ENCODE measurements at places on chromosomes 16 and 17. TPM values are rescaled to one million over a fixed set of nuclear protein-coding genes. Genes with fewer than 3 reads are reported as not detected.

DNA sequence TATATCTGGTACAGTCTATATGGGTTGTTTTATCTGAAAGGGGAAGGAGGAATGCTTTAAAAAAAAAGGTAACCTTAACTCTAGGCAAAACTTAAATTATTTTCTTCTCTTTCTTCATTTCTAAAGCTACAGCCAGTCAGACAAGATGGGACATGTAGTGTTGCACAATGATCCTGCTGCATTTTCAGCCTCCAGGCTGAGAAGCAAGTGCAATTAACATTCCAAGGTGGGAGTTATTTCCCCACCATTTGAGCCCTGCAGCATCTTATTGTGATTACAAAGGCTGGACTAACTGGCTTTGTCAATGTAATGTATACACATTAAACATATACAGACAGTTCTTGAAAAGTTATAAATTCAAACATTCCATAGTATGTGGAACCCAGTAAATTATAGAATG, 22.6 kb upstream of the NF1 start:
- peak; percentile 95 for DNase-seq

GRCh38 chr17:78665952-78666920, 89.0 kb upstream of the DNAH17 start:
- peak; percentile 23 for DNase-seq

- DNase-seq, result no peak
Observed at GRCh38 chr16:13926464-13926863, 6.5 kb downstream of the ERCC4 start.

GRCh38 chr17:19747159-19747719, 859 bp downstream of the ALDH3A1 start:
- no peak for DNase-seq

DNA sequence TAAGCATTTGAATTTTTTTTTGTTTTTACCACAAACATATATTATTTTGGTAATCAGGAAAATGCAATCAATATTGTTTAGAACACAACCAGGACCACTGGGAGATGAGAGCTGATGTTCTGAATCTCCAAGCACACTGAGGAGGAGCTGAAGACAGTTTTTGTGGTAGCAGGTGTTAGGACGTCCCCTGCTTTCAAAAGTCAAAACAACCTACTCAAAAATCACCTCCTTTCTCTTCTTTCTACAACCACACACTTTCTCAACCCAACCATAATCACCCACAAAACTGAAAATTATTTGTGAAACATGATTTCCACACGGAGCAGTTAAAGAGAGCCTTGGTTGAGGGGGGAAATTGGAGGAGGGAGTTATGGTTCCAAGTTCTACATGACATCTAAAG, 26.7 kb upstream of the CFAP20 start:
- DNase-seq, result no peak

DNA sequence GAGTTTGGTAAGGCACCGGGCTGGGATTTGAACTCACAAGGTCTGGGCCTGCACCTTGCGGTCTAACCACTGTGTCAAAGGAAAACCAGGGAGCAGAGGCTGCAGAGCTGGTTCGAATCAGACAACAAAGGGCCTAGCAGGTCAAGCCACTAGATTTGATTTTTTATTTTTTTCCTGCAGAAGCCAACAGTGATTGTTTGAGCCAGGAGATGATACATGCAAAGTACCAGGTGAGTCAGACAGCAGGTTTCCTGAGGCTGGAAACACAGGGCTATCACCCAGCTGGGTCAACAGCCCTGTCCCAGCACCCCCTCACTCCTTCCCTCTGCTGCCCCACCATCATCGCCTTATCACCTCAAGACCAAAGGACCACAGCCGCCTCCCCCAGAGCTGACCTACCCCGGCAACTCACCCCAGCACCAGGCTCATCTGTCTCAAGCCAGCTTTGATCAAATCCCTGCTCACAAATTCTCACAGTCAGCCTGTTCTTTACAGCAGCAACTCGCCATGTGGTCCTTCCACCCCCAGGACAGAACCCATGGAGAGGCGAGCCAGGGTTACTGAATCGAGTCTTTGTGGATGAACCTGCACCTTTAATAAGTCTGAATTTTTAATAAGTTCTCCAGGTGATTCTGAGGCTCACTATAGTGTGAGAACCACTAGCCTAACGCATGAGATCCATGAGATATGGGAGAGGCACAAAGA, 13.0 kb upstream of the KRT19 start:
- DNase-seq, result peak; percentile 41

- DNase-seq, result no peak
Observed at GRCh38 chr16:66374176-66374575, 7.7 kb downstream of the CDH5 start.

DNA sequence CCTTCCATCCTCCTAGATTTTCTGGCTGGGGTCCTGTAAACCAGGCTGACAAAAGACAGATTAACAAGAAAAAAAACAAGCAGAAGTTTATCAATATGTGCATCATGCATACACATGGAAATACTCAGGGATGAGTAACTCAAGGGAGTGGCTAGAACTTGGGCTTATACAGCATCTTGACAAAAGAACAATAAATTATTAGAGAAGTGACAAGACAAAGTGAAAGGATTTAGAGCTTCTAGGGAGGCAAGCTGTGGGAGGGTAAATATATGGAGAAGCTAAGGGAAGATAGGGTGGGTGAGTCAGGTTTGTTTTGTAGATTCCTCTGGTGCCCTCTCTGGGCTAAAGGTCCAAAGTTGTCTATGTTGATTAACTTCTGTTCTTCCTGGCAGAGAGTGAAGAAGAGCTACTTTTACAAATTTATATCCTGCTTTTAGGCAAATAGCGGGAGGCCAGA, 48.0 kb upstream of the NDRG4 start:
- DNase-seq, result peak; percentile 22

GRCh38 chr17:7825206-7825990, 8.6 kb upstream of the KDM6B start:
- DNase-seq, result no peak

DNA sequence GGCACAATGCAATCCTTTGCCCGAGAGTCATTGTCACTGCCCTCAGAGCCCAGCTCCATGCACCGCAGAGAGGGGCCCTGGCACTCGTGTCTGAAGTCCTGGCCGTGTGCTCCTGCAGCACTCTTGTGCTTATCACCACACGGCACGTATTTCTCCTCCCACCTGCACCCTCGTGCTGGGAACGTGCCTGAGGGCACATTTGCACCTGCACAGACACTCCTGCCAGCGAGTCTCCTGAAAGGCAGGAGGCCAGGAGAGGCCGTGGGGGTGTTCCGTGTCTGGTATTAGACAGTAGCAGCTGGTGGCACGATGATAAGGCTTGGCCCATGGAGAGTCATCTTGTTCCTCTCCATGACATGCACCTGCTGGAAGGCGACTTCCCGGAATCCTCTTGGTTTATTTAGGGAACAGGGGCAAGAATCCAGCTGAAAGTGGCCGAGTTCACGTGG, 3.4 kb upstream of the ACSF3 start:
- no peak for DNase-seq

DNA sequence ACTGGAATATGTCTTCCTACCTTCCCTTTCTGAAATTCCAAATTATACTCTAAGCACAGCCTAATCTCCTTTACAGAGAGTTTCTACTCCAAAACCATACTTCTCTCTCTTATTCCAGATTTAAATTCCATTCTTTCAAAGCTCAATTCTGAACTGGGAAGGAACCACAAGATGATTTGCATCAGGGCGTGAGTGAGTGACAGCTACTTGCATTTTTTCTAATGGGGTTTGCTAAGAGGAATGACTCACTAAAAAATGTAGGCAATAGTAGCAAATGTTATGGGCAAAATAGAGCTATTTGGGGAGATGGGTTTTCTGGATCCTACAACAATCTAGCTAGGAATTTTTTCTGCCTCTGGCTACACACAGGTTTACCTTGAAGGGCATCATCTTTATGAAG, 244.6 kb upstream of the PSMD7 start:
- peak; percentile 10 for DNase-seq

GRCh38 chr16:2090481-2090776, 42.6 kb downstream of the TSC2 start:
- no peak for DNase-seq

DNA sequence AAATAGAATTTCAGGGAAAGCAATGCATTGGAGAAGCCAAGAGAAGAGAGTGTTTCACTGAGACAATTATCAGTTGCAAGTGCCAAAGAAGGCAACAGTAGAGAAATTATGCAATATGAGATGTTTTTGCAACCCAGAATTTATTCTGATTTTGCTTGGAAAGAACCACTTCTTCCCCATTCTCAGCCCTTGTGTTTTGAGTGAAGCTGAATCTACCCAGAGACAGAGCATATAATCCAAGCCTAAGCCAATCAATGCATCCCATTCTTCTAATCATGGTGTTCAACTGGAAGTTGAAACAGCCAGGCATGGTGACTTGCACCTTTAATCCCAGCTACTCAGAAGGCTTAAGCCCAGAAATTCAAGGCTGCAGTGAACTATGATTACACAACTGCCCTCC, 6.9 kb upstream of the SCNN1G start:
- no peak for DNase-seq

DNA sequence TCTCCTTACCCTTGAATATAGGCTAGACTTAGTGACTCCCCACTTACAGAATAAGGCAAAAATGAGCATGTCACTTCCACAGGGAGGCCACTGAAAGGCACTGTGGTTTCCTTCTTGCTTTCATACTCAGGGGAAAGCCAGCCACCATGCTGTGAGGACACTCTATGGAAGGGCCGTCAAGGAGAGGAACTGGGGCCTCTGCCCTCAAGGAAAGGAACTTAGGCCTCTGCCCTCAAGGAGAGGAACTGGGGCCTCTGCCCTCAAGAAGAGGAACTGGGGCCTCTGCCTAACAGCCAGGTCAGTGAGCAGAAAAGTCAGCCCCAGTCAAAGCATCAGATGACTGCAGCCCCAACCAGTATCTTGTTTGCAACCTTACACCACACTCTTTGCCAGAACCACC, 30.1 kb downstream of the VPS35 start:
- DNase-seq, result no peak

DNA sequence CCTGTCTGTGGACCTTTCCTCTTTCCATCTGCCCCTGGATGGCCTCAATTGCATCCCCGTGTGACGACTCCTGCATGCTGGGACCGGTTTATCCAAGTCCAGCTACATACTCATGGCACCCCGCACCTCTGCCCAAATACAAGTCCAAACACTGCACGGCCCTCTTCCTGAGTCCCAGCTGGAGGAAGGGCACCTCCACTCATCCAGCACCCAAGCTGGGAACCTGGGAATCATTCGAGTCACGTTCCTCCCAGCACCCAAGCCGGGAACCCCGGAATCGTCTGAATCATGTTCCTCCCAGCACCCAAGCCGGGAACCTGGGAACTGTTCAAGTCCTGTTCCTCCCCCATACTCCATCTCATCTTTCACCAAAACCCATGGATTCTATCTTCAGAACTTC, 10.2 kb downstream of the TRARG1 start:
- DNase-seq, result no peak

DNA sequence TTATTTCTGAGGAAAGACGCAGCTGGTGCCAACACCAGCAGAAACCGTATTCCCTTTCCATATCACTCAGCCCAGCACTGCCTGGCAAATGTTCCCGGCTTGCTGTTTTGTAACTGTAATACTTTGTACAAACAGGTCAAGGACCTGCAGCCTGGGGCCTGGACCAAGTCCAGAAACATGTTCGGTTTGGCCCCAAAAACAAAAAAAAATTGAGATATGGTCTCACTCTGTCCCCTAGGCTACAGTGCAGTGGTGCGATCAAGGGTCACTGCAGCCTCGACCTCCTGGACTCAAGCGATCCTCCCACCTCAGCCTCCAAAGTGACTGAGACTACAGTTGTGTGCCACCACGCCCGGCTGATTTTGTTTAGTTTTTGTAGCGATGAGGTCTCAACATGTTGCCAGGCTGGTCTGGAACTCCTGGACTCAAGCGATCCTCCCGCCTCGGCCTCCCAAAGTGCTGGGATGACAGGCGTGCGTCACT, 1.2 kb downstream of the HAGH start:
- DNase-seq, result no peak

DNA sequence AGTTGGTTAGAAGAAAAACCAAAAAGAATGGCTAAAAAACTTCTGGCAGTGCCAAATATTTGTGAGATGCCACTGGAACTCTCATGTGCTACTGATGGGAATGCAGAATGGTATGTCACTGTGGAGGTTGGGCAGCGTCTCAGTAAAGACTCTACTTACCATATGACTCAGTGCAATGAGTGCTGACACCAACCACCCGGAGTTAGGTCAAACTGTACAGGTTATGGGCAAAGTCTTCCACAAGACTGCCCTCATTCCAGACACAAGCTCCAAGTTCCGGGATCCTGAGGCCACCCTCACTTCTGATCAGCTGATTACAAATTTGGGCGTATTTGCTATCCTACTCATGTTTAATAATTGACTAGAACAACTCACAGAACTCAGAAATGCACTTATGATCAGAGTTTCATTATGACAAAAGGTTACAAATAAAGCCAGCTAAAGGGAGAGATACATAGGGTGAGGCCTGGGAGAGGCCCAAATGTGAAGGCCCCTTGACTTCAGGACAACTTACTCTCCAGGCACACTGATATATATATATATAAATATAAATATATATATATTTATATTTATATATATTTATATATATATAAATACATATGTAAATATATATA, 114.9 kb downstream of the TRIM37 start:
- no peak for DNase-seq

GRCh38 chr17:4097165-4097960, 45.5 kb downstream of the ZZEF1 start:
- DNase-seq, result no peak

- DNase-seq, result no peak
Observed at GRCh38 chr17:39595928-39596510, 11.7 kb downstream of the NEUROD2 start.

DNA sequence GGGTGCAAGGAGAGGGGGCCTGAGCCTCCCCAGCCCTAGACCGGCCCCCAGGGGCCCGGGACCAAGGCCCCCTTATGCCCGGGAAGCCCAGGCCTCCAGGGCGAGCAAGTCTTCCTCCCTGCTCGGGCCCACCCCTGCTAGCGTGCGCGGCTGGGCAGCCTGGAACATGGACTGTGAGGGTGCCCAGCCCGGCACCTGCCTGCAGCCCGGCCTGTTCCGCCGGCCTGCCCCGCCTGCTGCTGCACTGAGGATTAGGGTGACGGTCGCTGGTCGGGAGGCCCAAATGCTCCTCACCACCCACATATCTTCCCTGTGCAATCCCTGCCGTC, 6.0 kb downstream of the HS3ST6 start:
- DNase-seq, result no peak

RHBDF2 gene
- 17.5 TPM for total RNA-seq

C16orf92 gene
- total RNA-seq, result not detected

TNP2 gene
- not detected for total RNA-seq

KRTAP4-9 gene
- total RNA-seq, result not detected

SDR42E2 gene
- not detected for total RNA-seq

SNAI3 gene
- total RNA-seq, result not detected

ABAT gene
- total RNA-seq, result 2.4 TPM

GPR139 gene
- not detected for total RNA-seq
